ENCODE measurements at places on chromosomes 6 and 20.

DNA sequence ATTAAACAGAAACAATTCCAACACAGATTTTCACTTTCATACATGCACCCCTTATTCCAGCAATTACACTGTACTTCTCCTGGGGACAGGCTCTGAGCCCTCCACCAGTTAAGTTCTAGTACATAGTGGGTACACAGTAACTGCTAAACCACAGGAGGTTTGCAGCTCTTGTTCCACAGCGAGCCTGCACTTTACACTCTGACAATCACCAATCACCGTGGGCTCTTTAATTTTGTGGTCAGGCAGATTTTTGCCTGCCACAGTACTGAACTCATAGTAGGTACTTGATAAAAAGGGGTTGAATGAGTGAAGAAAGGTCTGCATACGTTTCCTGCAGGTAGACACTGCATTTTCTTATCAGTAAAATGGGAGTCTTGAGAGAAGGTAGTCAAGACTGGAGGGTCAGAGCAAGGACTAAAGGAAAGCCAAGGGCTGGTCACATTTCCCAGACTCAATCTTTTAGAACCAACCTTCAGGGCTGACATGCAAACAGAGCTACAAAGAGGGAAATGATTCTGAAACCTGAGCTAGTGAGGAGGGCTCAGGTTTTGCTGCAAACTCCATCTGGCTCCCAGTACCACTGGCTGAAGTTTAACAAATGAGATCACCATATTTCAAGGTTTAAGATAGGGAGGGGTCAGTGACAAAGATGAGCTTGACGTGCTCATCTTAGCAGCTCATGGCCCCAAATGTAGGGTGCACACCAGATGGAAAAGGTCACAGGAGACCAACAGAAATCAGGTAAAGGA lies 404.6 kb downstream of the BTBD9 start:
- DNase-seq: no peak

DNA sequence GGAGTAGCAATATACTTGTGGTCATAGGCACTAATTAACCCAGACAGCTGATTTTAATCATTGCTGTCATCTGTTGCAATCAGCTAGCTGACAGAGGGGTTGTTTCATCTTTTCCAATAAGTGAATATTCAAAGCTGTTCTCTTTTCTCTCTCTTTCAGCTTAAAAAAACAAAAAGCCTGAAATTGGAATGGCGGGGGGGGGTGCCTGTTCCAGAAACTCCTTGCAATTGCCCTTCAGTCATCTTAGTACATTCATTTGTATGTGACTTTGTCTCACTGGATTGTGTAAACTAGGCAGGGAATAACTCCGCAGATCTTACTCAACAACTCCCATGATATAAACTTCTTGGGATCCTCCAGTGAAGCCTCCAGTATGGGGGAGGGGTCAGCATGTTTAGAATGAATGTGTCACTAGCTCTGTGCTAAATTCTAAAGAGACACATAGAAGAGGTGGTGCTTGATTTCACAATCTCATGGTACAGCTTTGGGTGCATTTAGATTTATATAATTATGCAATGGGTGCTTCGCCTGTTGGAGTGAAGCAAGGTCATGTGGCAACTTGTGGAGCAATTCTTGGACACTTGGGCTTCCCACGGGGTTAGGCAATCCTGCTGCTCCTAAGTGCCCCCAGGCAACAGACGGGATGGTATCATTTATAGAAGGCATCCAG lies 40.1 kb downstream of the SLC24A3 start:
- DNase-seq: no peak

GRCh38 chr6:159125014-159125609 lies 44.1 kb upstream of the FNDC1 start:
- no peak for DNase-seq

GRCh38 chr6:155187106-155187505 lies 76.7 kb upstream of the CLDN20 start:
- DNase-seq: no peak

- DNase-seq: no peak
Observed at GRCh38 chr20:15674253-15675060, 898.8 kb downstream of the KIF16B start.

DNA sequence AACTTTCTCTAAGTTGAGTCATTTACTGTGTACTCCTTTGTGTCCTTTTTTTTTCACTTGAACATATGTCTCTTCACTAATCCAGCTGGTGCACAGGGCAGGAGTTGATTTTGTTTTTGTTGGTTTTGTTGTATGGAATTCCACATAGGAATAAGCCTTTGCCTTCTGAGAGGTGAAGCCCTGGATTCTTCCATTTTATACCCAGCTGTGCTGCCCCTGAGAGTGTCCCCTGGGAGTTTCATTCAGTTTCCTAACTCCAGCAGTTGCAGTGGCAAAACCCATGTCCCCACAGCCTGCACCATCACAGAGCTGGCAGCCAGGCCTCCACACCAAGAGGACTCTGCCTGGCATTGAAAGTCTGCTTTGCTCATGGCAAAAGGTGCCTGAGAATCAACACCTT lies 107.3 kb upstream of the SYNDIG1 start:
- DNase-seq: no peak

DNA sequence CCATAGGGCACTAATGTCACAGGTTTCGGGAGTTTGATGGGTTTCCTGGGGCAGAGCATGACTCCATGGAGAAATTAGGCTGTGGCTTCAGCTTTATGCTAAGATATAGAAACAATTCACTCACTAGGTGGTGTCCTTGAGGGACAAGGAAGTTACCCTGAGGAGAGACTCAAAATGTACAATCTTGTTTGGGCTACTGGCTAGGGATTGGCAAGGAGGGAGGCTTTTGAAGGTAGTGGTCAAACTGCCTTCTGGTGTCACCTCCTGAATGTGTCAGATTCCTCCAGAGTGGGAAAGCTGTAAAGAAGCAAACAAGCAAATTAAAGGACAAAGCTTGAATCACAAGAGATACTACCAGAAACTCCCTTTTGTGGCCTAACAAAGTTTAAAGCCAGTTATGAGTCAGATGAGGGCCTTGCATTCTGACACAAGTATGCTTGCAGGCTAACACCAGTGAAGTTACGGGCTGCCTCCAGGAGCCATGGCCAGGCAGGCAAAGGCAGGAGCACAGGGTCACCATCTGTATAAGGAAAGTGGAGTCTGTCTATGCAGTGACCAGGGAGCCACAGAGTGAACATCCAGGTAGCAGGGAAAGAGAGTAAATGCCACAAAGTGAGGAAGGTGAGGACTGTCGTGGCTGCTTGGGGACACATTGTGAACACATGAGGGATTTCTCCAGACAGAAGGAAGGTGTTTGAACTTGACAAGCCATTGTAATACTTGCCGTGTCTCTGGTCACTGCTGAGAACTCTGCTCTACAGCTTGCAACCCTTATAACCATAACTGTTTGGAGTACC lies 107.7 kb upstream of the DTNBP1 start:
- DNase-seq: no peak

- no peak for DNase-seq
Observed at GRCh38 chr6:13818341-13818740, 4.0 kb upstream of the MCUR1 start.

- no peak for DNase-seq
Observed at GRCh38 chr6:56923565-56923964, 31.3 kb upstream of the BEND6 start.

DNA sequence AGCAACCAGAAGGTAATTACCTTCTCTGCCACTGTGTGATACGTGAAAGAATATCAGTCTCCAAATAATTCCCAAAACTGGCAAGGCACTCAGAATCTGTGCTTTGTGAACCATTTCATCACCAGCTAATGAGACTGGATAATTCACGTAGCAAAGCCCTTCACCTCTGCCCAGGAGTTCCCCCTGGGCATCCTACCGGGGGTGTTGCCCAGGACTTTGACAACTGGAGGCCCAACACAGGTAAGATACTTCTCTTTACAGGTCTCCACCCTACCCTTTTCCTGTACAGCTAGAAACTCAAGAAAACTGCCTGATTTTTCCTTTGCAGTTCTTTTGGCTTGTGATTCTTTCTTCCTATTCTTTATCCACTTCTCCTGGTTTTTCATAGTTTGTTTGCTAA lies 2.7 kb upstream of the CD24 start:
- no peak for DNase-seq

DNA sequence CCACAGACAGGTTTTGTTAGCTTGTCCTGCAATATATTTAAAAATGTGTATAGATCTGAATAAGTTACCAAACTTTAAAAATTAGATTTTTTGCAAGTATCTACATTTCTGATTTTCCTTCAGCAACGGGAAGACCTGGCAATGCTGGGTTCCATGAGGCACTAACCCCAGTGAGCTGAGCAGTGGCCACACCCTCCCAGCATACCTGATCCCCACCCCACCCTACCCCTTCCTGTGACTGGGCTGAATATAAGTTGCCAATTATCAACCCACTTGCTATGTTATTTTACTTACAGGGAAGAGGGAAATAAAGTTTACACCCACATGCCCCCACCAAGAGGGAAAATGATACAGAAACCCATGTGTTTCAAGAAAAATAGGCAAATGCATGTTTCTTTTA lies 70.3 kb upstream of the RALGAPA2 start:
- DNase-seq: no peak

- DNase-seq: no peak
Observed at GRCh38 chr6:152874267-152874666, 108.6 kb downstream of the FBXO5 start.

- no peak for DNase-seq
Observed at GRCh38 chr6:128438393-128438792, 82.0 kb downstream of the PTPRK start.

- DNase-seq: no peak
Observed at GRCh38 chr6:123909989-123910388, 106.3 kb downstream of the NKAIN2 start.

DNA sequence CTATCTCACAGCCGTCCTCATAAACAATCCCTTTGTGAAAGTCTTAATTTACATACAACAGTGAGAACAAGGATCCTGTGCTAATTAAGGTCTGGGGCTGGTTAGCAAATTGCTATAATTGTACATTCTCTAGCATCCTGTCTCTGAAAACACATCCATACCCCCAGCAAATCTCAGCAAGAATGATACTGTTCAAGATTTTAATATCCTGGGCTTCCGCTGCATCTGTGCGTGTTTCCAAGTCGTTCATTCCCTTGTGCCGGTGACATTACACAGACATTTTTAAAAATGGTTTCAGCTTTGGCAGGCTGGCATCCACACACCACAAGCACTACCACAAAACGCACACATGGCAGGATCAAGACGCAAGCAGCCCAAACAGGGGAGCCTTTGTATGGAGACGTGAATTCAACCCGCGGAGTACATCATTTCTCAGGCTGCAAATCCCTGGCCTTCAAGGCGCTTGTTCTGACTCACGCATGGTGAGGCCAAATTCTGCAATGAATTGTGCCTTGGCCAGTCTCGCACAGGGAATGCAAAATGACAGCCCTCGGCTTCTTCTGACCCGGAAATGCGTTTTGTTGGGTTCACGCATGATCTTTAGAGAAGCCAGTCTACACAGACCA lies 20.3 kb downstream of the ZMYND8 start:
- DNase-seq: no peak

DNA sequence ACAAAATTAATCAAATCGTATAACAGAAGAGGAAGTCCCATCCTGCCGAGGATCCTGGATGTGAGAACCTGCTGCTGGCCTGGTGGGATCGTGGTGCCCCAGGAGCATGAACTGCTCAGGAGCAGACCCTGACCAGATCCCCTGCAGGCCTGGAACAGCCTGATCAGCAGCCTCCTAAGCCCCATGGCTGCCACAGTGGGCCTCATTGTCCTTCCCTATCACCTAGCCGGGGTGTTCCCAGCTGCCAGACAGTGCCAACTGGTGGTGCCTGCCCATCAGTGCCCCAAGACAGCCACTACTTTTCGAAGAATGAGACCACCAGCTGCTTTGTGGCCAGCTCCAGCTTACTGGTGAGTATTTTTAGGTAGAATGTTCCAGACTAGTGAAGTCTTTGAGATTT lies 19.6 kb upstream of the MAS1L start:
- no peak for DNase-seq

DNA sequence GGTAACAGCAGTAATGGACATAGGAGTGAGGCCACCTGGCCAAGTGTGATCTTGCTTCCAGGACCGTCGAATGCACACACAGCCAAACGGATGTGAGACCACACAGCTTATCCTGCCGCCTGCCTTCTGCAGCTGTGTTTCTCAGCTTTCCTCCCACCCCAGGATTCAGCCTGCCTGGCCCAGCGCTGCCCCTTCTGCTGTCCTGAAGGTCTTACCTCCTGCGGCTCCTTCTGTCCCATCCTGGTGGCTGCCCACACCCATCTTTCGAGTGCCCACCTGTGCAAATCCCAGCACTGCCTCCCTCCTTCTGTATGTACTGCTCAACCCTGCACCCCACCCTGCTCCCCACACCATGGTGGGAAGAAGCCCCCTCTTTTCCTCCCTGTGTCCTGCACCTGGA lies 49.4 kb upstream of the DACT2 start:
- DNase-seq: no peak

- no peak for DNase-seq
Observed at GRCh38 chr20:57847104-57847503, 137.3 kb upstream of the PMEPA1 start.

- DNase-seq: no peak
Observed at GRCh38 chr6:143157131-143157530, 96.4 kb downstream of the AIG1 start.

DNA sequence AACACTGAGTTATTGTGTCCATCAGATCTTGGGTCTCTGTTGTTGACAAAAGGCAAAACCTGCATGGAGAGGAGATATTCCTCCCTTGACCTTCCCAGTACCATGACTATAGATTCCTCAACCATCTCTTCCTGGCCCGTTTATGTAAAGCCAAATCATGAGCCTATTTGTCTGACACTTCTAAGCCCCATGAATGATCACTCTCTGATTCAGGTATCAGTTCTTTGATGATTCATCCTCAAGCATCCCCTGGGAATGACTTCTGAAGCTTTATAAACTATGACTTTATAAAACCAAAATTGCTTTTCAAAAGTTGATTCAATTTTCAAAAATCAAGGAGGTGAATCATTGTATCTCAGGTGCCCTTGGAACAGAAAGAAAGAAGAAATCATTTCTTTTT lies 78.7 kb upstream of the LOC128125822 start:
- no peak for DNase-seq

DNA sequence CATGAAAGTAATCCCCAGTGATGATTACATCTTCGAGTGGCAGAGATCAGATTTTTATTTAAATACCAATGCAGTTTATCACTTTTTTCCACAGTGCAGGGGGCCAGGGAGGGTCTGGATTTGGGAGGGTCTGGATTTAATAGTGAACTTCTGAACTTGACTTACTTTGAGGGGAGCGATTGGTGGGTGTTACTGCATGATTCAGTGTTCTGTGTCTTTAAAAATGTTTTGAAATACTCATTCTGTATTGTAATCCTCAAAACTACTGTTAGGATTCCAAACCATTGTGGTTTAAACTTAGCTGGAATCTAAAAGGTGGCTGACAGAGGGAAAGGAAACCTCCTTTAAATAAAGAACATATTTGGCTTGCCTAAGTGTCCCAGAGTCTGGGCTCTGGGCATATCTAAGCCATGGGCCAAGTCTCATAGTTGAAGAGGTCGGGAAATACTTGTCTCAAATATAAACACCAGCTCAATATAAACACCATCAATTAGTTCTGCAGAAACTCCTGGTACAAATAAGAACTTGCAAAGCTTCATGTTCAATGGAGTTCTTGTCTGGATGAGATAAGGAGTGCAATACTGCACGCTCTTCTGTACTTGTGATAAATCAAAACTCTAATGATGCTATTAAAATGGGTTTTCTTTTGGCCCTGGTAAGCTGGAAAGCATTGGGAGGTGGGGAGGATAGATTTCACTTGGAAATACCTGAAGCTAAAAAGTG lies 14.4 kb downstream of the JARID2 start:
- no peak for DNase-seq

All from cortex of kidney (tissue), 1 donor.